ENCODE measurements at places on chromosomes 2 and 18.

- no peak for DNase-seq
These were observed 294.2 kb upstream of the NCKAP5 start for GRCh38 chr2:133862400-133862977.

GRCh38 chr2:172726172-172726735, 9.4 kb upstream of the RAPGEF4 start:
- DNase-seq = no peak

DNA sequence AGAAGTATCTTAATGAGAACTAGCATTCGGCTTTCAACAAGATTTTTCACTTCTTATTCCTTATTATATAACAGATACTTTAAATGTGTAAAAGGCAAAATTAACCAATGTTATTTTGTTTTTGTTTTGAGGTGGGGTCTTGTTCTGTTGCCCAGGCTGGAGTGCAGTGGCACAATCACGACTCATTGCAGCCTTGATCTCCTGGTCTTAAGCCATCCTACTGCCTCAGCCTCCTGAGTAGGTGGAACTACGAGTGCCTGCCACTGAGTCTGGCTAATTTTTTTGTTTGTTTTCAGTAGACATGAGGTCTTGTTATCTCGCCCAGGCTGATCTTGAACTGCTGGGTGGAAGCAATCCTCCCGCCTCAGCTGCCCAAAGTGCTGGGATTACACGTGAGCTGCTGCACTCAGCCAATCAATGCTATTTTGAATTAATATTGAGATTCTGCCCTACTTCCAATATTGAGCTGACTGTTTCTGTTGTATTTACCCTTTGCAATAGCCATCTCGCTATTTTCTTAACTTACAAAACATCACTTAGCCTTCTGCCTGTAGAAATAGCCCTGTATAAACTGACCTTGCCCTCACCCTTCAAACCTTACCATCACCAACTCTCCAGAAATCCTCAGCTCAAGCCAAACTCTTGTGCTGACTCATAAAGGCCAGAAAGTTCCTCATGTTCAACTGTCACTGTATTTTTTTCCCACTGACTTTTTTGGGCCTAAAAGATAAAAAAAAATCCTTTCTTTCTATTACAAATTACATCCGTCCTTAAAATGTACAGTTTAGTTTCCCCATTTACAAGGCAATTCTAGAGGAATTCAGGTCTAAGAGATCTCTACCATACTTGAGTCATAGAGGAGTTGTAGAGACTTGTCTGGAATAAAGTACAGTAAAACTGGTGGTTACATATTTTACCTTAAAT, 94.3 kb downstream of the OLA1 start:
- no peak for DNase-seq

DNA sequence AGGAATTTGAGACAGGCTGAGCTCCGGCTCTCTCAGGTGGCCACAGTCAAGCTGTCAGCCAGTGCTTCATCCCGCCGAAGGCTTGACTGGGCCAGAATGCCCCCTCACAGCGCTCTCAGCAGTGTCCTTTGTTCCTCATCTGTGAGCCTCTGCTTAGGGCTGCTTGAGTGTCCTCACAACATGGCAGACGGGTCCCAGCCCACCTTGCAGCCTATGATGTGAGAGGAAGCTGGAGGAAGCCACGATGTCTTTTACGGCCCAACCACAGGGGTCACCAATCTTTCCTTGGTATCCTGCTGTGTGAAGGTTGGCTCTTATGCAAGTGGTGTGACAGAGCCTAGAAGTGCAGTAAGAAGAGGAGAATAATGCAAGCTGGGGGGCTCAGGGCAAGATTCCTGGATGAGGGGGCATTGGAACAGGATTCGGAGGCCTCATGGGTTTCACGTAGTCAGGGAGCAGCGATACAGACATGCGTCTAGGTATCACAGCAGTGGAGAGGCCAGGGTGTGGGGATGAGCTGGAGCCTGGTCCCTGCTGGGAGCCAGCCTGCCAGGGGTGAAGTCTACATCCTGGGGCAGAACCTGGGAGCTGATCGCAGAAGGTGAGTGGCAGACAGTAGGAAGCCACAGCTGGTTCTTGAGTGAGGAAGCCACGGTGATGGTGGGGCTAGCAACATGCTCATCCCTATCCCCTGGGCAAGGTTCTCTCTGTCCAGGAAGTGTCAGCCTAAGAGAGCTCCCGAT, 234.1 kb downstream of the GLI2 start:
- no peak for DNase-seq

DNA sequence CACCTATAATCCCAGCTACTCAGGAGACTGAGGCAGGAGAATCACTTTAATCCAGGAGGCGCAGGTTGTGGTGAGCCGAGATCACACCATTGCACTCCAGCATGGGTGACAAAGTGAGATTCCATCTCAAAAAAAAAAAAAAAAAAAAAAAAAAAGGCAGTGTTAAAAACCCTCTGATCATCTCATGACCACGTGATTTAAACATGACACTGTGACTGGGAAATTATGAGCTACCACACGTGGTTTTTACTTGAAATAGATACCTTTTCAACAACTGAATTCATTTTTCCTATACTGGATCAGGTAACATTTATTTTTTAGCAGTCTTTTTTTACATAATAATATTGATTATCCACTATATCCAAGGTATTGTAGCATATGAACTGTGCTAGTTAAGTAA, 102.7 kb downstream of the PTRHD1 start:
- no peak for DNase-seq

GRCh38 chr2:241033336-241033987, 35.0 kb downstream of the SNED1 start:
- DNase-seq = no peak

DNA sequence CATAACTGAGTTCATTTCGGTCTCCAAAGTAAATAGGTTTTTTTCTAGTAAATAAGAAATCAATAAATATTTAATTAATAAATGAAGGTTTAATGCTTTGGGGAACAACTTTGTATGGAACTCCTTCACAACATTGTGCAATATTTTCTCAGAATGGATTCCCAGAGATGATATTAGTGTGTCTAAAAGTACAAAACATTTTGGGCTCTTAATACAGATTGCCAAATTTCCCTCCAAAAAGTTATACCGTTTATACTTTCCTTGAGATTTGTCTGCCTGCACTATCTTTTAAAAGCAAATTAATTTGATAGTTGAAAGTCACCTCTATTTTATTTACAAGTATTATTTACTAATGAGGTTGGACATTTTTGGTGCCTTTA, 151.8 kb downstream of the FAM161A start:
- DNase-seq = no peak

GRCh38 chr2:232013701-232014353, 52.3 kb downstream of the DIS3L2 start:
- DNase-seq = no peak

DNA sequence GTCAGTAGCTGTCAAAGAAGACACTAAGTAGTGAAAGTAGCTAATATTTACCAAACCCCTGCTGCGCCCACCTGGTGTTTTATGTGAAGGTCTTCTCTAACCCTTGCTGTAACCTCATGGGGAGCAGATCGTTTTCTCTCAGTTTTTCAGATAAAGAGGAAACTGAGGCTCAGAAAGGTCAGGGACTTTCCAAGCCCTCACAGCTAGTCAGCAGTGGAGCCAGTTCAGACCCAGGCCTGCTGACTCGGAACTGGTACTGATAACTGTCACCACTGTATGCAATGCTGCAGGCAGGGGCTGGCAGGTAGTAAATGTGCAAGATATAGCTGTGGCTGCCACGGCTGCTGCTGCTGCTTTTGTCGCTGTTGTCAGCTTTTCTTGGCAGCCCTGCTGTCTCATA, 69.1 kb downstream of the LRRFIP1 start:
- no peak for DNase-seq

GRCh38 chr18:8912348-8913326, 189.9 kb upstream of the NDUFV2 start:
- peak; percentile 63 for DNase-seq

DNA sequence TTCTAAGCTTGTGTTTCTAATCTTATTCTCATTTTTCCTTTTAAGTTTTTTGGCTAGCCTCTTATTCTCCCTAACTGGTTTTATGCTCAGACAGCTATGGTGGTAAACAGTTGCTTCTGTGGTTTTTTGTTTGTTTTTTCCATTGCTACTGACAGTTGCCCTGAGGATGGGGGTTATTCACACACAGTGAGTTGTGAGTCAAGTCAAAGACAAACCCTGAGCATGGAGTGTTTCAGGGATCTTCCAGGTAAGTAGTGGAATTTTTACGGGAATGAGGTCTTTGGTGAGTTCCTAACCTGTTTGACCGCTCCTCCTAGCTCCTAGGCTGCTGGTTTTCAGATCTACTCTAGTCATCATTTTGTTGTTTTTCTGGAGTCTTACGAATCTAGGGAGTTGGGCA, 162.8 kb downstream of the ZNF407 start:
- no peak for DNase-seq

DNA sequence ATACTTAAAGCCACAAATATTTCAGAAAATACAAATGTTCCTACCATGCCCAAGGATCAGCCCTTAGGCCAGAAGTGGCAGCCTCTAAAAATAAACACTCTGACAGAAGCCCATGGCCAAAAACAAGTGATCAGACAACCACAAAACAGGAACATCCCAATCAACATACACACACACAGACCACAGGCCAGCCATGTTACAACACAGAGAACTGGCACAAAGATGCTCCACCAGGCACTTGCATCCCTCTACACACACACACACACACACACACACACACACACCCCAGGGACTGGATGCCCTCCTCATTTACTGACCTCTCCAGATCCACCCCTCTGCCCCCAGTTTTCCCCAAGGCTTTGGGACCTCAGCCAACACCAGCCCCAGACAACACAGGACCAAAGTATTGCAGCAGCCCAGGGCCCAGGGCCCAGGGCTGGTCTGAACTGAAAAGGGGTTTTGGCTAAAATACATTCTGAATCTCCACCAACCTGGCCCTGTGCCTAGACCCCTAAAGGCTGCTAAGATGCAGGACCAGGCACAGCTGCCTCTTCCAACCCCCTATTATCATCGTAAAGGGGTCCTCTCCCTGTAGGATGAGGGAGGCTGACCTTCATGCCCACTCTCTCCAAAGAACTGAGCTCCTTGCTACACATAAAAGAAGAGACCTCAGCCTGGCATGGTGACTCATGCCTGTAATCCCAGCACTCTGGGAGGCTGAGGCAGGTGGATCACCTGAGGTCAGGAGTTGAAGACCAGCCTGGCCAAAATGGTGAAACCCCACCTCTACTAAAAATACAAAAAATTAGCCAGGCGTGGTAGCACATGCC, 151.4 kb downstream of the TNS1 start:
- no peak for DNase-seq

DNA sequence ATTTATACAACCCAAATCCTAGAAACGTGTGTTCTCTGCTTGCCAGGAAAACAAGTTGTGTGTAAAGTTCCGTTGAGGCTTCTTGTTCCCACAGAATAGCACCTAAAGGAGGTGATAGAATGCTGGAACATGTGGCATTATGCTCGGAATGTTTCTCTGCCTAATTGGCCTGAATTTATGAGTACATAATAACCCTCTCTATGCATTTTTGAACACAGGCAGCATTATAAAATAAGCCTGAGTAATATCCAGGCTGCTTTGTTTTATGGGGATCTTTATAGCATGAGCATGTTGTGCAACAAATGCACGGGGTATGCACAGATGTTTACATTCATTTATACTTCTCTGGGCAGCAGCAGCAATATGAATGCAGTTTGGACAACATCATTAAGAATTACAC, 385.7 kb downstream of the MBD2 start:
- no peak for DNase-seq

- peak; percentile 22 for DNase-seq
These were observed 515.8 kb downstream of the GALR1 start for GRCh38 chr18:77765468-77765867.

- no peak for DNase-seq
These were observed 258.4 kb downstream of the CELF4 start for GRCh38 chr18:37307181-37307580.

GRCh38 chr2:192357217-192357616, 162.5 kb upstream of the TMEFF2 start:
- no peak for DNase-seq

DNA sequence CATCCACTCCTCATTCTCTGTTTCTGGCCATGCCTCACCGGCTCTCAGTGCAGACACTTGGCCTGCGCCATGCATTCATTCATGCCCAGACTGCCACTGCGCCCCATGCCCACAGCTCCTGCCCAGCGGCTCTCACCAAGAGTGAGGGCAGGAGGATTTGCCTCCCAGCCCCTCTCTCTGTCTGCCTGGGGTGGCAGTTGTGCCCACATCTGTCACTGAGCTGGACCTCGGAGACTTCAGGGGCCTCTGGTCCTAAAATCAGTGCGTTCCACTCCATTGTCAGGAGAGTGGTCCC, 75.1 kb downstream of the CIB4 start:
- DNase-seq = no peak

DNA sequence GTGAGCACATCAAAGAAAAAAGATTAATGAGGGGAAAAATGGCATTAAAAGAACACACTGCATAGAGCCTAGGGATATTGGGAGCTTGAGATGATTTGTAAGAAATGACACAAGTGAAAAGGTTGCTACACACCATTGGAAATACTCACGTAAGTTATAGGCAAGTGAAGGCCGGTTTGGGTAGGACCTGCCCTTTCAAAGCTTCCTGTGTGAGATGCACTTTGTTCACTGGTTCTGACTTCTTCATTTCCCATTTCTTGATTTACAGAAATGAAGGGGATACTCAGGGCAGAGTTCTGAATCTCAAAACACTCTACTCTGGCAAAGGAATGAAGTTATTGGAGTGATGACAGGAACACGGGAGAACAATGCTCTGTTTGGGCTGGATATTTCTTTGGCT, at the start of gene IL18RAP:
TSS of gene IL18RAP (plus strand) at position 251 of the 400 bp plus-strand sequence. CDS start at position 369, 118 bp downstream.
- DNase-seq = no peak

DNA sequence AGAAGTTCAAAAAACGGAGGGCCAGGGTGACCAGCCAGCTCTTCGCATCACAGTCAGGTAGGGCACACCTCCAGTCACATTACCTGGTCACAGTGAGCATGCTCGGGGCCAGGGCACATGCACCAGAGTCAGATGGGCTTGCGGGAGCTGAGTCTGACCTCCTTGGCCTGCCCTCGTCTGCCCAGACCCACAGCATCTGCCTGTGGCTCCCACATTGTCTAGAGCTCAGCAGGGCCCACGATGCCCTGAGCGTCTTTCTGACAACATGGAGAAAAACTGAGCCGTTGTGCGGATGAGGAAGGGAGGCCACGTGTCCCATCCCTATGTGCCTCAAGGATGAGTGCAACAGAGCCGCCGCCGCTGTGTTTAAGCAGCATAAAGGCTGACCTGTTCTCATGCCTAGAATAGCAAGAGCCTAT, 37.6 kb downstream of the CRACDL start:
- DNase-seq = no peak

- no peak for DNase-seq
These were observed 59.4 kb upstream of the MSTN start for GRCh38 chr2:190121971-190122370.

- DNase-seq = peak; percentile 78
These were observed 16.0 kb downstream of the EVX2 start for GRCh38 chr2:176067589-176068418.

GRCh38 chr2:5467178-5467905, 224.8 kb upstream of the SOX11 start:
- DNase-seq = no peak

- DNase-seq = no peak
These were observed 54.6 kb downstream of the FANCL start for GRCh38 chr2:58186501-58186900.

Measured in right kidney (tissue), 9 donors.